Activated naive CD8-positive, alpha-beta T cell treated with anti-CD3 and anti-CD28 coated beads for 36 hours (primary cell): ENCODE measurements at places on chromosomes 2 and 18.

GRCh38 chr2:9971105-9971818 lies 19.8 kb downstream of the GRHL1 start:
- DNase-seq: no peak

DNA sequence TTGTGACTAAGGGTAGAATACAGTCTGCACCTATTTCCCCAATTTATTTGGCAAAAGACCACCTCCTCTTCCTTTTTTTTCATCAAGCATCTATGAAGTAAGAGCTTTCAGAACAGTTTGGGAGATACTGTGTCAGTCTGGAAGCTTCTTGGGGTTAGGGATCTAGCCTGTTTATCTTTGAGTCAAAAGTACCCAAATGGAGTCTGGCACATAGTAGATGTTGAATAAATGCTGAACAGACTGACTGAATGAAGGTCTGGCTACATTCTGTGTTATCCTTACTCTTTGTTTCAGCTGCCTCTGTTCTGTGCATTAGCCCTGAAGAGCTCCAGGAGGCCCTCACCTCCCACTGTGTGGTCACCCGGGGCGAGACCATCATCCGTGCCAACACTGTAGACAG lies 223.2 kb downstream of the MYO3B start:
- no peak for DNase-seq

- no peak for DNase-seq
These were observed 23.1 kb downstream of the DTNB start for GRCh38 chr2:25650256-25650655.

DNA sequence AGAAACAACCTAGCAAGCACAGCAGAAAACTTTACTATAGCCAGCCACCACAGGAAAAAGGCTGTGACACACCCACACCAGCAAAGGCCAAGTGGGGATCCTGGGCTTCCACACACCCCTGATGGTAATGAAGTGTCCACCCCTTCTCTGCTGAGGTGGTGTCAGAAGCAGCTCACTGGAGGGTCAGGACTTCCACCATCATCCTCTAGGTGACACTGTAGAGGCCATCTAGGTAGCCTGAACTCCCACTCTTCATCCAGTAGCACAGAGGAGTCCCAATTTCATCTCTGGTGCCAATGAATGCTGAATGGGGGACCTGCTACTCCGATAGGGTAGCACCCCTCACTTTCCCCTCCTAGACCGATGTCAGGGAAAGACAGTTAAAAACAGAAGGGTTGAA lies 1544.4 kb downstream of the LRP1B start:
- no peak for DNase-seq

- no peak for DNase-seq
These were observed 68.5 kb downstream of the NCOA1 start for GRCh38 chr2:24559473-24560113.

DNA sequence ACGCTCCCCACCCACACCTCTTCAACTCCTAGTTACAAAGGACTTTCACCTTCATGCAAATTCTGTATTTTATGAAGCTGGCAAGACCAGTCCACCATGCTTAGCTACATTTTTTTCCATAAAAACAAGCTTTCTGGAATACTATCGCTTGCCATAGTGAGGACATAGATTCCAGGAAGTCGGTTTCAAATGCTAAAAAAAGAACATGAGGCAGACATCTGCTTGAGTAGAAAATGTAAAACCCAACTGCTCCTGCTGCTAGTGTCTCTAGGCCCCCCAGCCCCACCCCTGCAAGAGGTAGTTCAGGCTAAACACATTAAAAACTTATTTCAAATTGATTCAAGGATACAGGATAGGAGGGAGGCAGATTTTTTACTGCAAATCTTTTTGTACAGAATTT lies 148.9 kb downstream of the SMAD2 start:
- no peak for DNase-seq

GRCh38 chr2:158172719-158173118 lies 71.0 kb downstream of the UPP2 start:
- no peak for DNase-seq

- no peak for DNase-seq
These were observed 334.6 kb upstream of the LYPD1 start for GRCh38 chr2:133004623-133005022.

GRCh38 chr2:12083081-12083581 lies 336.7 kb downstream of the LPIN1 start:
- DNase-seq: no peak

DNA sequence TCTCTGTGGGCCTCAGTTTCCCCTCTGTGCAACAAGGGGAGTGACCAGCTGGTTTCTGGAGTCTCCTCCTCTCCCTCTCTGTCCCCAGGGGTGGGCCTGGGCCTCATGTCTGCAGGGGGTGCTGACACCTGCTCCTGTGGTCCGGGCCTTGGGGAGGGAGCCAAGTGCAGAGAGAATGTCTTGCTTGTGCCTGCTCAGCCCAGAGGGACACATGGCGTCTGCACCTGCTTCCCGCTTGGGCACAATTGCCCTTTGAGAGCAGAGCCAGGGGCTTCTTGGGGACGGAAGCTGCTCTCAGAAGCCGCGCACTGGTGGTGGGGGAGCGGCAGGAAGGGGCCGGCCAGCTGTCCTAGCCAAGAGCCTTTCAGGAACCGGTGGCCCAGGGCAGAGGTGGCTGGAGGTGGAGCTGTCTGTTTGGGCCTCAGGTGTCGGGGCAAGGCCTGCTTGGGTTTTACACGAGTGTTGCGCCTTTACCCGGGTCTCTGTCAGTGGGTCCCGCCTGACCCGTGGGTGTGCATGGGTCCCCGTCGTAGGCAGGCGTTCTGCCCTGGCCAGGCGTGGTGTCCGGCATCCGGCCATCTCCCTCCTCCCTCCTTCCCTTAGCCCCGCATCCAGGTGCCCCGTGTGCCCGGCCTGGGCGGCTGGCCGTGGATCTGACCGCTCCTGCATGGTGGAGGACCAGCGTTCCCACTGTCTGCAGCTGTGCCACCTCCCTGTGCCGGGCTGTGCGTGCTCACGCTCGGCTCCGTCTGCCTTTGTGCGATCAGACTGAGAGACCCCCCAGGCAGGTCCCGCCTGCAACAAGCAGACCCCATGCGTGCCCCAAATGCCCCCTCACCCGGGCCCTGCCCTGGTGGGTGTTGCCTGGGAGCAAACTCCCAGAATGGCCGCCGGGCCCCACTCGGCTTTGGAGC lies 4.0 kb downstream of the NEU4 start:
- DNase-seq: no peak

- DNase-seq: no peak
These were observed 68.5 kb downstream of the AGPS start for GRCh38 chr2:177460973-177461585.

- DNase-seq: no peak
These were observed 140.8 kb downstream of the PXDN start for GRCh38 chr2:1603521-1603920.

- DNase-seq: no peak
These were observed 519.8 kb upstream of the MYT1L start for GRCh38 chr2:2850859-2851258.

GRCh38 chr2:206424134-206424533 lies 19.2 kb upstream of the ADAM23 start:
- no peak for DNase-seq

- no peak for DNase-seq
These were observed 206.2 kb upstream of the EPAS1 start for GRCh38 chr2:46091004-46091403.

DNA sequence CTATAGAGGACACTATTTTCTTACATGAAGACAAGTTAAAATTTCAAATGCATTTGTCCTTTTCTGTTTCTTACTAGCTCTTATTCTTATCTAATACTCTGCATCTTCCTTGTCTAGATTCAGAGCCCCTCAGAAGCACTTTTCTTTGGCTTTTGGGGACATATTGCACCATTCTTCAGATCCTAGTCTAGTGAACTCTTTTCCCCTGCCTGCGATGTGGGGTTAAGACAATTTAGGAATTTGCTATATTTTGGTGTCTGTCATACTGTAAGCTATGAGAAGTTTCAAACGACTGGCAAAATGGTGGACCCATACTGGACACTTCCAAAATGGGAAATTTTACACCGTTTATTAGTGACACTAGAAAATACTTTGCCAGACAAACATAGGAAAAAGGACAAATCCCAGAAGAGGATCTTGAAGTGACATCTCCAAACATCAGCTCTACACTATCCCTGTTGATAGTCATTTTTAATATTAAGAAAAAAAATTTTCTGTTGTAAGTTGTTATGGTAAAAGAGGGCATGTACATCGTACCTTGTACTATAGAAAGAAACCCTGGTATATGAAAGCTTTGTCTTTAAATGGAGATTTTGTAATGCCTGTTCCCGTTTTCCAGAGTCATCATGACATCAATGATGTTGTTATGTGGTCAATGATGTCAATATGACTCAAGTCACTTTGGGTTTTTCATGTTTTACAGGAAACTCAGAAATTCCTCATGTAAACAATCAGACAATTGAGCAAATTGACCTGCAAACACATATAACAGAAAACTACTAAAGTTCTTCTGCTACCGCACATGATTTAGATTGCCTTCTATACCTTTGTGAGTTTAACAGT lies 4.4 kb upstream of the KYNU start:
- no peak for DNase-seq

GRCh38 chr2:158011055-158011771 lies 90.5 kb upstream of the UPP2 start:
- DNase-seq: no peak

DNA sequence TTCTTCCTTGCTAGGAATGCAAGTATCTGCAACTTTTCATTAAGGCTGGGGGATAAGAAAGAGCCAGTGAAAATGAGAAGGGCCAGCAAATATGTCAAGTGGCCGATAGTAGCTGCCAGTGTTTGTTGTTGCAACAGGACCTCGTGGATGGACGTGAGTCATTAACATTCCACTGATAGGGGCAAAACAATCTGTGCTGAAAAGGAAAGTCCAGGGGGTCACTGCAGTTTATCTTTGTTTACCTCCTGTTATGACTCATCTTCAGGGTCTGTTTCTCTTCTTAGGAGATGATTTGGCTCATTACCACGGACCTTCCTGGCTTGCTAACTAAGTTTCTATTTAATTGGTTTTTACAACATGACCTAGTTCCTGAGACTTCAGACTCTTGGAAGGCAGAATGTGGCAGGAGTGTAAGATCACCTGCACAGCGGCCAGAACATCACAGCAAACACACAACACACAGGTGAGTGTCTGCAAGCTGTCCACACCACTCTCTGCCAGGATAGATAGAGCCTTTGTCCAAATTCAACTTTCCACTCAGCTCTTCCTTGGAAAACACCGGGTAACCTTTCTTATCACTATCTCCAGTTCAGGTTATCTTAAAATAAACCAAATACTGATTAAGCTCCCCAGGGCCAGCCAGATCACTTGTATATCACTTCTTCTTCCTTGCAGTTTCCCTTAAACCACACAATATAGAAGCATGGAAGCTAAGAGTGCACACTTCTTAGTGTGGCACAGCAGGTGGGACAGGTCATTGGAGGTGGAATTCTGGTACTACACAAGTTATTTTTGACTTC lies 157.5 kb upstream of the LMAN1 start:
- DNase-seq: no peak
